ENCODE measurements at places on chromosomes 1 and 21. TPM values are rescaled to one million over a fixed set of nuclear protein-coding genes. Genes with fewer than 3 reads are reported as not detected.

Gene RNU1-3
- total RNA-seq = 5,937 TPM

GRCh38 chr1:171674431-171675405 is 22.2 kb upstream of the MYOC start:
- H3K4me1 ChIP-seq = no peaks in the 10 kb centered on the region
- no peak overlapping the region for H3K27ac ChIP-seq
- DNase-seq = no peak
- H3K36me3 ChIP-seq = no peaks in the 10 kb centered on the region
- peaks cover 3% of the 10 kb centered on the region for H3K27me3 ChIP-seq

Gene TAF5L
- total RNA-seq = 19.5 TPM

Gene TRPM2
- total RNA-seq = 2.9 TPM

Gene RIMKLA
- 0.11 TPM for total RNA-seq

Gene CNIH3
- total RNA-seq = 2.5 TPM

- no peak for DNase-seq
- H3K27me3 ChIP-seq = no peaks in the 10 kb centered on the region
- peak overlapping the region; percentile 81 for H3K4me3 ChIP-seq
- peak overlapping the region; percentile 77 for H3K27ac ChIP-seq
- peaks cover 28% of the 10 kb centered on the region for H3K36me3 ChIP-seq
- H3K4me1 ChIP-seq = peaks cover 26% of the 10 kb centered on the region
Observed at GRCh38 chr1:26432793-26433192, 672 bp downstream of the DHDDS start.

- no peaks in the 10 kb centered on the region for H3K27me3 ChIP-seq
- H3K27ac ChIP-seq = no peak overlapping the region
Observed at GRCh38 chr1:178649582-178650350, 75.3 kb upstream of the RALGPS2 start.

DNA sequence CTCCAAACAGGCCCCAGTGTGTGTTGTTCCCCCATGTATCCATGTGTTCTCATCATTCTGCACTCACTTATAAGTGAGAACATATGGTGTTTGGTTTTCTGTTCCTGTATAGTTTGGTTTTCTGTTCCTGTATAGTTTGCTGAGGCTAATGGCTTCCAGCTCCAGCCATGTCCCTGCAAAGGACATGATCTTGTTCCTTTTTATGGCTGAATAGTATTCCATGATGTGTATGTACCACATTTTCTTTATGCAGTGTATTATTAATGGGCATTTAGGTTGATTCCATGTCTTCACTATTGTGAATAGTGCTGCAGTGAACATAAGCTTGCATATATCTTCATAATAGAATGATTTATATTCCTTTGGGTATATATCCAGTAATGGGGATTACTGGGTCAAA is 111.8 kb downstream of the MAN1A2 start:
- H3K27ac ChIP-seq = no peak overlapping the region
- no peaks in the 10 kb centered on the region for H3K4me1 ChIP-seq
- H3K4me3 ChIP-seq = no peak overlapping the region
- H3K36me3 ChIP-seq = peaks cover 11% of the 10 kb centered on the region
- DNase-seq = no peak
- H3K27me3 ChIP-seq = no peaks in the 10 kb centered on the region

GRCh38 chr21:38714039-38714817 is 91.5 kb upstream of the ETS2 start:
- no peak for DNase-seq
- H3K27me3 ChIP-seq = no peaks in the 10 kb centered on the region
- H3K4me3 ChIP-seq = no peak overlapping the region
- H3K27ac ChIP-seq = no peak overlapping the region
- no peaks in the 10 kb centered on the region for H3K36me3 ChIP-seq
- no peaks in the 10 kb centered on the region for H3K4me1 ChIP-seq

DNA sequence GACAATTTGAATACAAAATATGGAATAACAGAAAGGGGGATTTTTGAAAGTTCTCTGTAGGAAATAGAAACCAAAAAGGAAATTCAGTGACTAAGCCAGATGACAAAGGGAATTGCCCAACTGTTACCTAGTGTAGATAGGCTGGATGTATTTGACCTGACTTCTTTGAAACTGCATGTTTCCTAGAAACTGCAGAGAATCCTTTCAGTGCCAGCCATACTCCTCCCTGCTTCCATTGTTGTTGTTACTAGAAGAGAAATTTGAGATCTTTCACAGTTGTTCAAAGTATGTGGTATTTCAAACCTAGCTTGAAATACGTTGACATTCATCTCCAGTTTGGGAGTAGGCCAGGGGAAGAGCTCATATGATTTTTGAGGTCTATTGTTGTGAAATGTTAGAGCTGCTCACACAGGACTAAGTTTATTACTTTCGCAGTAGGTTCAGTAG is 1.8 kb upstream of the GBP5 start:
- peak overlapping the region; percentile 24 for H3K4me3 ChIP-seq
- peaks cover under 1% of the 10 kb centered on the region for H3K36me3 ChIP-seq
- DNase-seq = peak; percentile 81
- no peaks in the 10 kb centered on the region for H3K27me3 ChIP-seq
- peak overlapping the region; percentile 24 for H3K27ac ChIP-seq
- H3K4me1 ChIP-seq = peaks cover 48% of the 10 kb centered on the region

Gene WNT9A
- not detected for total RNA-seq

GRCh38 chr21:14737922-14738321 is 191.8 kb upstream of the SAMSN1 start:
- peak; percentile 8 for DNase-seq
- H3K27ac ChIP-seq = no peak overlapping the region
- no peaks in the 10 kb centered on the region for H3K4me1 ChIP-seq
- H3K36me3 ChIP-seq = no peaks in the 10 kb centered on the region
- no peaks in the 10 kb centered on the region for H3K27me3 ChIP-seq

Gene CYP4X1
- not detected for total RNA-seq

DNA sequence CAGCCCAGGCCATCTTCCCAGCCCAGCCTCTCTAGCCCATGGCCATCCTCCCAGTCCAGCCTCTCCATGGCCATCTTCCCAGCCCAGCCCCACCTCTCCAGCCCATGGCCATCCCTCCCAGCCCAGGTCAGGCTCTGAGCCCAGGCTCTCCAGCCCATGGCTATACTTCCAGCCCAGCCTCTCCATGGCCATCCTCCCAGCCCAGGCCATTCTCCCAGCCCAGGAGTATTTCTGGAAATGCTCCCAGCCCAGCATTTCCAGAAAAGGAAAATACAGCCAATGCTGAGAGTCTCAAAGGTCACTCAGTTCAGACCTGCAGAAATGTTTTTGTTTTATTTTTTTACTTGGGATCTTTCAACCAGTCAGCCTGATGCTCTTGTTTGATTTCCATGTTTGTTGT is 70.0 kb upstream of the ZNF281 start:
- no peak overlapping the region for H3K27ac ChIP-seq
- H3K27me3 ChIP-seq = no peaks in the 10 kb centered on the region
- no peak for DNase-seq
- H3K4me1 ChIP-seq = peaks cover 6% of the 10 kb centered on the region

- H3K27me3 ChIP-seq = no peaks in the 10 kb centered on the region
- no peak overlapping the region for H3K4me3 ChIP-seq
- no peaks in the 10 kb centered on the region for H3K4me1 ChIP-seq
- H3K36me3 ChIP-seq = no peaks in the 10 kb centered on the region
- no peak for DNase-seq
Observed at GRCh38 chr21:34724857-34725195, 56.0 kb downstream of the CLIC6 start.

DNA sequence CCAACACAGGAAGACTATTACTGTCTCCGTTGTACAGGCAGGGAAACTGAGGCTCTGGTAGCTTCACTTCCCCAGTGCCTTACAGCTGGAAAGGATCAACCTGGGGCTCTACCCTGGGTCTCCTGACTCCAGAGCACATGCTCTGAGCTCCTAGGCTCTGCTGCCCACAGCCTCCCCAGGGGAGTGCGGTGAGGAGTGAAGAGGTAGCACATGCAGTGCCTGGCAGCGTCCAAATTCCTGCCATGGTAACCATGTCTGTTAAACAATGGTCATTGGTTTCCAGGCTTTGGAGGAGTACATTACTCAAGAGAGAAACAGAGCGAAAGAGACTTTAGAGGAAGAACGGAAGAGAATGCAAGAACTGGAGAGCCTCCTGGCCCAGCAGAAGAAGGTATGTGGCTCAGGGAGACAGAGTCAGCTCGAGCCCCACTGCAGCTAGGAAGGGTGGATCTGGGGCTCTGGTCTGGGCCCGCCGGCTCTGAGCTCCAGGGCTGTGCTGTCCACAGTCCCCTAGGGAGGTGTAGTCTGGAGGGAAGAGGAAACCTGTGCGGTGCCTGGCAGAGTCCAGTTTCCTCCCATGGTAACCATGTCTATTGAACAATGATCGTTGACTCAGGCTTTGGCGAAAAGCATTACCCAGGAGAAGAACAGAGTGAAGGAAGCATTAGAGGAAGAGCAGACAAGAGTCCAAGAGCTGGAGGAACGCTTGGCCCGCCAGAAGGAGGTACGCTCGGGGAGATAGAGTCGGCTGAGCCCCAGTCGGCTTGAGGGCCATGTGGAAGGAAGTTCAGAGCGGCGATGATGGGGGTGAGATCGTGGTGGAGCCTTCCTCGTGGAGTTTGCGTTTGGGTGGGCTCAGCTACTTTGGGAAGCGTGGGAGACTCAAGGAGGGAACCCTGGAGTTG is 64.6 kb upstream of the EFHD2 start:
- H3K27ac ChIP-seq = no peak overlapping the region
- no peaks in the 10 kb centered on the region for H3K36me3 ChIP-seq
- no peaks in the 10 kb centered on the region for H3K27me3 ChIP-seq
- no peak overlapping the region for H3K4me3 ChIP-seq
- no peak for DNase-seq

DNA sequence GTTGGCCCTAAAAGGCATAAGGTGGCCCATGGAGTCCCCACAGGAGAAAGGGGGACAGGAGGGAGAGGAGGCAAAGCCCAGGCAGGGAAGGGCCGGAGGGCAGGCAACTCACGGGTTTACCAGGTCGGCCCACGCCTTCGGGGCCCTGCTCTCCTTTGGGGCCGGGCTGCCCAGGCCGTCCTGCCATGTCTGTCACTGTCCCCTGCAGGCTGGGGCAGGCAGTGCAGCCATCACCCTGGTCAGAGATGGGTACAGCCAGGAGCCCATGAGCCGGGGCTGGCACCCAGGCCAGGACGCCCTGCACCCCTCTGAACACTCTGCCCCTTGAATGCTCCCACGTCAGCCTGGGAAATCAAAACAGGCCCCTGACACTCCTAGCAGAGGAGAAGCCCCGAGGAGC is 19.8 kb downstream of the COL16A1 start:
- H3K4me3 ChIP-seq = no peak overlapping the region
- H3K4me1 ChIP-seq = no peaks in the 10 kb centered on the region
- DNase-seq = no peak
- H3K27me3 ChIP-seq = peaks cover 3% of the 10 kb centered on the region
- no peak overlapping the region for H3K27ac ChIP-seq
- H3K36me3 ChIP-seq = no peaks in the 10 kb centered on the region

Gene LUZP1
- 20.1 TPM for total RNA-seq

DNA sequence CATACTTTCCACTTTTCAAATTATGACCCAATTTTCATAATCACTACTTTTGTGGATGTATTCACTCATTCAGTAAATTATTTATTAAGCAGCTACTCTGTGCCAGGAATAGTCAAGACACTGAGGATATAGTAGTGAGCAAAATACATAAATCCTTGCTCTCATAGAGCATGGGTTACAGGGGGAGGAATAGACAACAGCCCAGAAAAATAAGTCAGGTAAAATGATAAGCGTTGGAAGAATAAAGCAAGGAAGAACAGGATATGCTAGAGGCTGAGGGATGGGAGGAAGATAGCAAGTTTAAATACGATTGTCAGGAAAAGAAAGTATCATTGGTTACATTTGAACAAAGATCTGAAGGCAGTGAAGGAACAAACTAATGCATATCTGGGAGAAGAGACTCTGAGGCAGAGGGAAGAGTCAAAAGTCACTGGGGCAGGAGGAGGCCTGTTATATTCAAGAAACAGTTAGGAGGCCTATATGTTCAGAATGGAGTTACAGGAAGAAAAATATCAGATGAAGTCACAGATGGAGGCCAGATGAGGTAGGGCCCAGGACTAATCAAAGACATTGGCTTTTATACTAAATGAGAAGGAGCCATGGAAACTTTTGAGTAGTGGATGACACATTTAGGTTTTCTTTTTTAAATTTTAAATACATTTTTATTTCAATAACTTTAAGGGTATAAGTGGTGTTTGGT is 42.9 kb downstream of the SEC22B start:
- H3K27me3 ChIP-seq = no peaks in the 10 kb centered on the region
- no peaks in the 10 kb centered on the region for H3K4me1 ChIP-seq
- no peak overlapping the region for H3K4me3 ChIP-seq

- no peaks in the 10 kb centered on the region for H3K4me1 ChIP-seq
- no peaks in the 10 kb centered on the region for H3K36me3 ChIP-seq
- no peak overlapping the region for H3K4me3 ChIP-seq
- no peak for DNase-seq
- no peak overlapping the region for H3K27ac ChIP-seq
Observed at GRCh38 chr1:7584157-7584556, 186.9 kb upstream of the VAMP3 start.
